ENCODE measurements at places on chromosomes 11 and 22.

DNA sequence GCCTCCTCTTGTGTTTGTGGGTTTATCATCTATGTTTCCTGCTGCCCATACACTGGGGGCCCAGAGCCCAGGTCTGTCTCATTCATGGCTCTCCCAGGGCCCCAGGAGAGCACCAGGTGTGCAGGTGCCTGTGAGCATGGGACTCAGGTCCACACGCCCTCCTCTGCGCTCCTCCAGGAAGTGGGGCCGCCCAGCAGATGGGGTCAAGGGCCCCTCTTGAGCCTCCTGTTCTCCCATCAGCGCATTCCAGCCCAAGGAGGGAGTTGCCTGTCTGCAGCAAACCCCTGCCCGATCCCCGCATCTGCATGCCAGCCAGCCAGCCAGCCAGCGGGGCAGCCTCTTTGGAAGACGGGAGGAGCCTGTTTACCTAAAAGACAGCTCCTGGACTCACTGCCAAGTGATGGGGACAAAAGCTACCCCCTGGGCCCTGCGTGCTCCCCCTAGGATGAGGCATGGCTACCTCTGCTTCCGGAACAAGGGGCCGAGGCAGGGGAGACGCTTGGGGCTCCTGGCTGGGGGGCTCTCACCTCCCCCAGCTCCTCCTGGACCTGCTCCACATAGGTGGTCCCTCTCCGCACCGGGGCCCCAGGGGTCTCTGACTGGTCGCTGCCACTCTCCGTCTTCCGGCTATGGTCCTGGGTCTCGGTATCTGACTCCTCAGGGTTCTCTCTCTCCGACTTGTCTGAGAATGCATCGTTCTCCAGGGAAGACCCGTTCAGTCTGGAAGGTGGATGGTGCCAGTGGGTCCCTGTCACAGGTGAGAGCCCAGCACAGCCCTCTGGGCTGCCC lies 49.7 kb upstream of the CARS1 start:
- DNase-seq = no peak

DNA sequence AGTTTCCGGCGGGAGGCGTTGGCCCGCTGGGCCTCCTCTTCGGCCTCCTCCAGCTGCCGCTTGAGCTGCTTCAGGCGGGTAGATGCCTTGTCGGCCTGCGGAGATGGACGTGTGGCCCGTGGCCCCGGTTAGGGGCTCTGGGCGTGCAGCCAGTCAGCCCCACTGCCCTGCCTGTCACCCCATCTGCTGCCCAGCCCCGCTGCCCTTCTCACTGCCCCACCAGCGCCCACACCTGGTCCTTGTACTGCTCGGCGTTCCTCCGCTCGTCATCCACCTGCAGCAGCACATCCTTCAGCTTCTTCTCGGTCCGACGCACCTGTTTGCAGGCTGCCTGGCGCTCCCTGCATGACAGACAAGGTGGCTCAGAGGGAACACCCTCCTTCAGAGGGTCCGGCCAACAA lies 31.2 kb downstream of the APOL1 start:
- no peak for DNase-seq

DNA sequence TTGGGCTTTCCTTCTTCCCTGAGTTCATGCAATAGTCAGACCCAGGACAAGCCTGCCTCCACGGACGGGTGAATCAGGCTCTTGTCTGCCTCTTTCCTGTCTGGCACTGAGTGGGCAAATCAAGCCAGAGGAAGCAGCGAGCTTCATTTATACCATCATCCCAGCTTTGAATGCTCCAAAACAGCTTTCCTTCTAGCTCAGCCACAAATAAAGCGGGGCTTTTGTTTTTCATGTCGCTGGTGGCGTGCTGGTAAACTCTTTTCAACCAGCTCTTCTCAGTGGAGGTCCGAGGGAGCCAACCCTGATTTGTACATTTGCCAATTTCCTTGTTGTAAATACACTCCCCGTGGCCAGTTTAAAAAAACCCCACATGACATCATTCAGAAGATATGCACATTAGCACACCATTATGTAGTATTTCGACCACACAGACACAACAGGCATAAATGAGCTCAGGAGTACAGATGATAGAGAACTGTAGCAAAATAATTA lies 8.6 kb downstream of the C11orf91 start:
- DNase-seq = no peak

DNA sequence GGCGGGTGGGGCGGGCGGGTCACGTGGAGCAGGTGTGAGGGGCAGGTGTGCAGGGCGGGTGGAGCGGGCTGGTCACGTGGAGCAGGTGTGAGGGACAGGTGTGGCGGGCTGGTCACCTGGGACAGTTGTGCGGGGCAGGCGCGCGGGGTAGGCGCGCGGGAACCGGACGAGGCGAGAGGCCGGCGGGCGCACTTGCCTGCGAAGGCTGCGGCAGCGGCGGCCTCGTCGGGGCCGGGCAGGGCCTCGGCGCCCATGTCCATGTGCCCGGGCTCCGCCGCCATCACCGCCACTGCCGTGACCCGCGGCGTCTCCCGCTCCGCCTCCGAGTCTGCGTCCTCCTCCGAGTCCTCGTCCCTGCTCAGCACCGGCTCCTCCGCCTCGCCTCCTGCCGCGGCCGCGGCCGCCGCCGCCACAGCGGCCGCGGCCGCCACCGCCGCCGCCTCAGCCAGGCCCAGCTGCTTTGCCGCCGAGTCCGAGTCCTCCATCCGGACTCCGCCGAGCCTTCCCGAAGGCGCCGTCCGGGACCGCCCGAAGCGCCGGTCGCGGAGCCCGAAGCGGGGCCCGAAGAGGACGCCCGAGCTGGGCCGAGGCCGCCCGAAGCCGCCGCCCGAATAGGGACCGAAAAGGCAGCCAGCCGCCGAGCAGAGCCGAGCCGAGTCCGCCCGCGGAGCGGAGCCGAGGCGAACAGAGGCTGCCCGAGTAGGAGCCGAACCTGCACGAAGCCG lies at the start of gene DEAF1:
Gene DEAF1, minus strand, starts transcription at position 660 of the 725 bp plus-strand sequence. Its CDS starts 175 bp downstream, at position 485.
- DNase-seq = peak; percentile 96

DNA sequence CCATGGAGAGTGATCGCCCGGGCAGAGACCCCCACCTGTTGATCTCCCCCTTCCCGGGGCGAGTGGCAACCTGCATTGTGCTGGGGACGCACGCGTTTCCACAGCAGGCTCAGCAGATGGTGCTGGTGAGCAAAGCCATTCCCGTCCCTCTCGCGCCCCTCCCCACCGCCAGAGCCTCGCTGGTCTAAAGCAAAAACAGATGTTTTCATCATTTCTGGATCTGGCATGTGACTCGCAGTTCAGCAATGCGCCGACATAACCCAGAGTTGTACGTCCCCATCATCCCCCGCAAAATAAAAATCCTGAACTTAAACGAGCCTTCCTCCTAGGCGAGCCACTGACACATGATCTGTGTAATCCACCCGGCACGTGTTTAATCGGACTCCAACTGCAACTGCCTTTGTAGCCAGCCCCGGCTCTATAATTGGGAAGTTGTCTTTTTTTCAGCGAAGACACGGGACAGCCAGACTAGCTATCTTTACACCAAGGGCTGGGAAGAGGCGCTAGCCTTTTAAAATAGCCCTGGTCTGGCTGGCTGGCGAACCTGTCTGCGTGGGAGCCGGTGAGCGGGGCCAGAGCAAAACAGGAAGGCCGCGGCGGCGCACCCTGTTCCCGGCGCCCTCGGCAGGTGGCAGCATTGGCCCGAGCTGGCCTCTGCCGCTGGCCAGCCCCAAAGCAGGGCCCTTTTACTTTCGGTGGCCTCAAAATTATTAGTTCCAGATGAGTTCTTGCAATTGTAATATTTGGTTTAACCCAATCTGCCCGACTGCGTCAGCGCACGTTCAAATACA lies 203.0 kb upstream of the SORL1-AS1 start:
- DNase-seq = peak; percentile 86

GRCh38 chr11:83033972-83034672 lies 37.6 kb downstream of the RAB30 start:
- DNase-seq = peak; percentile 95

DNA sequence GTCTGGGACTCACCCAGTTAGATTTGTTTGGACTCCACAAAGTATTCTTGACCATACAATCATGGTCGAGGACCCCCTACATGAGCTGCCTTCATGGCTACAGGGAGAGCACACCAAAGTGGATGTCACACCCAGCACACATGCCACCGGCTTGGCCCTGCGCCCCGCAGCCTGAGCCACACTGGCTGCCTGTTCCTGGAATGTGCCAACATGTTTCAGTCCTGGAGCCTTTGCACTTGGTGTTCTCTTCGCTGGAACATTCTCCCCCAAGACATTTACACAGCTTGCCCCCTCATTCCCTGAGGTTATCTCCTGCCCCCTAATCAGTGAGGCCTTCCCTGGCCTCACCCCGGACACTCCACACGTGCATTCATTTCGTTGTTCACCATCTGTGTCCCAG lies 46.0 kb downstream of the PPARA start:
- DNase-seq = no peak

GRCh38 chr11:120626791-120627190 lies 115.2 kb downstream of the GRIK4 start:
- DNase-seq = no peak

DNA sequence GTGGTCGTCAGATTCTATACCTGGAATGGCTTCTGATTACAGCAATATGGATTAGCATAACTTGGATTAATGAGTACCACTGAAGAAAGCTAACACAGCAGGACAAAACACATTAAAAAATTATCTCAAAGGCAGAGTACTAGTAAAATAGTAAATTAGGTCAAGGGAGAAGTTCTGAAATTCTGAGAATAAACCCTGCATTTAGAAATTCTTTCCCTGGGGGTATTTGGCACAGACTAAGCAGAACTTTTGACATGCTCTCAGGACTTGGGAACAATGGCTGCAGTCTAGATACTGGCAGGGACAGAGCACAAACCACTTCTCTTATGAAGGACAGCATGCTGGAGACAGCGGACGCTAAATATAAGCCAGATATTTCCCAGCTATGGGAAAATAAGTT lies 85.6 kb upstream of the GRIA4 start:
- DNase-seq = no peak

DNA sequence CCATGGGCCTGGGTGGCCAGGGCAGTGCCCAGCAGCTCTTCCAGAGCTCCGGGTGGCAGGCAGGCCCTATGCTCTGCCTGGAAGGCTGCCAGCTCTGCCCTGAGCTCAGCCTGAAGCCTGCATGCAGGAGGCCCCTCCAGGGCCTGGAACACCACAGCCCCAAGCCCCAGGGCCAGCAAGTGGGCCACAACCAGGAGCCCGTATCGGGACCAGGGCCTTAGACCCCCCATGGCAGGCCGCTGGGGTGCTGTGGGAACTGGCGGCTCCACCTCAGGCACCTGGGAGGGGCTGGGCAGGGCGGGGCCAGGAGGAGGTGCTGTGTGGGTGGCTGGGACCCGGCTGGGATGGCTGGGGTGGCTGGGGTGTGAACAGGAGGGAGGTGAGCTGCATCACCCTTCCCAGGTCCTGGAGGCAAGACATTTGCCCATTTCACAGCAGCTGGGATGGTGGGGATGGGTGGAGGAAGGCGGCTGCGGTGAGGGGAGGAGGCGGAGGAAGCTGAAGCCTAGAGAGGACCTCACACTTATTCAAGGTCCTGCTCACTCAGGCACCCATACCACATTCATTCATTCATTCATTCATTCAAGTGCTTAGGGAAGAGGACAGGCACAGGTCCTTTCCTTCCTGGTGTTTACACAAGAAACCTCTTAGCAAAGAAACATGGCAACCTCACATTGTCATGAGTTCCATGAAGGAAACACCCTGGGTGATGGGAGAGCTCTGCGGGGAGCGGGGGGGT lies at the start of gene KCNK7:
Gene KCNK7, minus strand, starts transcription at position 258 of the 739 bp plus-strand sequence. Its CDS starts 28 bp downstream, at position 230.
- no peak for DNase-seq

DNA sequence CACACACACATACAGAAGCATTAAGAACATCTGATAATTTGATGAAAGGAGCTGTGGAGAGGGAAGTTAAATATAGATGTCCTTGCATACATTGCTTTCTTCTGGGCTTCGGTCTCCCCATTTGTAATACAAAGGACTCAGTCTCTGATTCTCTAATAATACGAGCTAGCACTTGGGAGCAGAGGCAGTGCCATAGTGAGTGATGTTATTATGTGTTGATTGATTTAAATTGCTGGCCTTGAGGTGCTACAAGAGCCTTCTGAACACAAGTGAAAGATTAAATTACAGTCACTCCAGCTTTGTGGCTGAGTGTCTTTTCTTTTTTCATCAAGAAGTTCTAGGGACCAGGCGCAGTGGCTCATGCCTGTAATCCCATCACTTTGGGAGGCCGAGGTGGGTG lies 61.5 kb upstream of the HMGXB4 start:
- no peak for DNase-seq

DNA sequence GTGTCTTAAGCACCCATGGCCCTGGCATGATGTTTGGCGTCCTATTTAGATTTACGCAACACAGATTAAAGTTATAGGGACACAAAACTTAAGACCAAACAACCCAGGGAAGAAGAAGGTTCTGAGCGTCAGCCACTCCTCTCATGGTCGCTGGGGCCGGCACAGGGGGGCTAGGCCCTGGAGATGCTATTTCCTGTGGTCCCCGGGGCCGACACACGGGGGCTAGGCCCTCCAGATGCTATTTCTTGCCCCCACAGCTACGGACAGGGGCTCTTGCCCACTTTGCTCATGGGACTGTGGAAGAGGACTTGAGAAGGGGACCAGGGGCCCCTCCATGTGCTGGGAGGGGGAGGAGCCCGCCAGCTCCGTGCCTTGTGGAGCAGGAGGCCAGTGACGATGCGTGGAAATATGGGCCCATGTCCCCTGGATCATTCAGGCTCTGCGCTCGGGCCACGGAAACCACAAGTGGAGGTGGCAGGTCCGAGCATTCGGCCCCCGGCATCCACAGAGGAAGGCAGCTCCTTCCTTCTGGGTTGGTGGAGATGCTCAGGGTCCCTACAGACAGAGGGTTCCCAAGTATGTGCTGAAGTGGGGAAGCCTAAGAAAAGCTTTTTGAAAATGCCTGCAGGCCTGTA lies 711.1 kb downstream of the BRD1 start:
- DNase-seq = no peak

DNA sequence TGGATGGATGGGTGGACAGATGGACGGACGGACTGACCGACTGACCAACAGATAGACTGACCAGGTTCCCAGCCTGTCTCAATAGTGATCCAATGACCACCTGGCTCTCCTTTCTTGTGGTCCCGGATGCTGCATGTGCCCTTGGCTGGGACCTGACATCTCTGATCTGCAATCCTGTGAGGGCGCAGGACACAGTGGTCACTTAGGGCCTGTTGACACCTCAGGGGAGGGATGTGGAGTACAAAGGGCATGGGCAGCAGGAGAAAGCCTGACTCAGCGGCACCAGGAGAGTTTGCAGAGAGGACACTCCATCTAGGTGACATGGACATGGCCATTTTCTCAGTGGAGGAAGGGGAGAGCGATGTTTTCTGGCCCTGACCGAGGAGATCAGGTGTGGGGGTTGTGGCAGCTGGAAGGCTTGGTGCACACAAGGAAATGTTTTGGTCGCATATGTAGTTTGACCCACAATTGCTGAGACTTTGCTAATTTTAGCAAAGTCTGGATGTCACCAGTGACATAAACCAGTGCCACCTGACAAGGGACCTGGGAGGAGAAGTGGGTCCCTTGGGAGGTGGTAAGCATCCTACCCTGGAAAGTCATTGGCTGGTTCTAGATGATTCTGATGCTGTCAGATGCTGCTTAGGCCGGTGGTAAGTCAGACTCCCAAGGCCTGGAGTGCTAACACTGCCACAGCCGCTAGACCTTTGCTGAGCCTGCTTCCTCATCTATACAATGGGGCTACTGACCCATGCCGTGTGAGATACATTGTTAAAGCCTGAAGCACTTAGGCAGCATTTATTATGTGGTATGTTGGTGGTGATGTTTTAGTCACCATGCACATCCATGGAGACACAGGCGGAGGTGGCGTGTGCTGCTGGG lies 50.7 kb downstream of the CD82 start:
- no peak for DNase-seq

- peak; percentile 82 for DNase-seq
Measured at GRCh38 chr11:125091247-125091876, 20.1 kb downstream of the TMEM218 start.

- peak; percentile 71 for DNase-seq
Measured at GRCh38 chr11:117647872-117648271, 149.1 kb downstream of the DSCAML1 start.

Measured in NCI-H82 (cell line).